Activated naive CD4-positive, alpha-beta T cell treated with anti-CD3 and anti-CD28 coated beads, Interleukin-2, amount 10 ng/mL, durations not matched to agents 7 days and 5 days (primary cell): ENCODE measurements at places on chromosomes 12 and 14.

DNA sequence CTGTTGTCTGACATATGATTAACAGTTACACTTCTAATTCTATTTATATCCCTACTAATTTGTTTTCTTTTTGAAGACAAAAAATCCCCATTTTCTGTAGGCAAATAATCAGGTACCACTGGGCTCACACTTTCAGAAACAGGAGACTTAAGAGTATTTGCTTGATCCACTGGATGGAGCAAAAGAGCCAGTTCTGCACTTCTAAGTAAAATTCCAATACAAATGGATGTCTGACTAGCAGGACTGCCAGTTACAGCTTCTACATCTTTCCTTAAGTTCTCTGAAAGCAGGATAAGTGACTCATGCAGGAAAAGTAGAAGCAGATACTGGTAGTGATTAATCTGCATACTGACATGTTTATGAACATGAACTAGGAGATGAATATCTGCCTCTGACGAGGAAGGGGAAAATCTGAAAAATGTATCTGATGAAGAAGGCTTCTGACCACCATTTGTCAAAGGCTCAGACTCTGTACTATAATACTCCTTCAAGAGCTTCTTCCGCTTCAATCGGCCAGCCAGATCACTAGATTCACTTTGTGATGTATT, 73.8 kb upstream of the ANKS1B start:
- H3K4me3 ChIP-seq: no peak overlapping the region
- H3K36me3 ChIP-seq: peaks cover 22% of the 10 kb centered on the region
- no peaks in the 10 kb centered on the region for H3K27me3 ChIP-seq
- H3K27ac ChIP-seq: no peak overlapping the region

DNA sequence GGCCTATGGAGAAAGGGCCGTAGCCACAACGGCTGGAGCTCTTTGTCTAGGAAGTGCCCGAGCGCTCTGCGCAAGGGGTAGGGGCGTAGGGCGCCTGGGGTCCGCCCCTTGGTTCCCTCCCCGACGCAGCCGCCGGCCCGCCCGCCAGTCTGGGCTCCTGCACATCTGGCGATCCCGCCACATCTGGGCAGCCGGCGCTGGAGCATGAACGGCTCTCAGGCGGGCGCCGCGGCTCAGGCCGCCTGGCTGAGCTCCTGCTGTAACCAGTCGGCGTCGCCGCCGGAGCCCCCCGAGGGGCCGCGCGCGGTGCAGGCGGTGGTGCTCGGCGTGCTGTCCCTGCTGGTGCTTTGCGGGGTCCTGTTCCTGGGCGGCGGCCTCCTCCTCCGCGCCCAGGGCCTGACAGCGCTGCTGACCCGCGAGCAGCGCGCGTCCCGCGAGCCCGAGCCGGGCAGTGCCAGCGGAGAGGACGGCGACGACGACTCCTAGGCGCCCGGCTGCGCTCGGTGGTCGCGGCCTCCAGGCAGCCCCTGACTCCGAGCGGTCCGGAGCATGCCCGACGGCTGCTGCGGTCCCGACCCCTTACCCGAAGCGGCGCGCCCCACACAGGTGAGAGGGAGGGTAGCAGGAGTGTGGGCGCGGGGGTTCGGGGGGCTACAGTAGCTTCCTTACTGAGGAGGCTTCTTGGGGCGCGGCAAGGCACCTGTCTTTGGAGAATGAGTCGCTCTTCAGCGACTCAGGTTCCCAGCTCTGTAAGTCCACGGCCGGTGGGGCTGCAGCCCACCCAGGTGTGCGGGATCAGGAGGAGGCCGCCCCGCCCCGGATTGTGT, at the start of gene SMIM41:
TSS of gene SMIM41 (plus strand) at position 129 of the 827 bp plus-strand sequence. CDS start at position 205, 76 bp downstream.
- no peak within 1 kb of the TSS for H3K4me3 ChIP-seq
- H3K27me3 ChIP-seq: peaks cover 4% of the 10 kb centered on the region
- peak within 1 kb of the TSS; percentile 24 for H3K27ac ChIP-seq
- peaks cover 27% of the 10 kb centered on the region for H3K4me1 ChIP-seq
- H3K36me3 ChIP-seq: peaks cover 26% of the 10 kb centered on the region

GRCh38 chr12:22272335-22273151, 62.0 kb downstream of the ST8SIA1 start:
- DNase-seq: no peak
- no peaks in the 10 kb centered on the region for H3K36me3 ChIP-seq
- H3K4me3 ChIP-seq: no peak overlapping the region
- no peak overlapping the region for H3K27ac ChIP-seq
- H3K27me3 ChIP-seq: no peaks in the 10 kb centered on the region

DNA sequence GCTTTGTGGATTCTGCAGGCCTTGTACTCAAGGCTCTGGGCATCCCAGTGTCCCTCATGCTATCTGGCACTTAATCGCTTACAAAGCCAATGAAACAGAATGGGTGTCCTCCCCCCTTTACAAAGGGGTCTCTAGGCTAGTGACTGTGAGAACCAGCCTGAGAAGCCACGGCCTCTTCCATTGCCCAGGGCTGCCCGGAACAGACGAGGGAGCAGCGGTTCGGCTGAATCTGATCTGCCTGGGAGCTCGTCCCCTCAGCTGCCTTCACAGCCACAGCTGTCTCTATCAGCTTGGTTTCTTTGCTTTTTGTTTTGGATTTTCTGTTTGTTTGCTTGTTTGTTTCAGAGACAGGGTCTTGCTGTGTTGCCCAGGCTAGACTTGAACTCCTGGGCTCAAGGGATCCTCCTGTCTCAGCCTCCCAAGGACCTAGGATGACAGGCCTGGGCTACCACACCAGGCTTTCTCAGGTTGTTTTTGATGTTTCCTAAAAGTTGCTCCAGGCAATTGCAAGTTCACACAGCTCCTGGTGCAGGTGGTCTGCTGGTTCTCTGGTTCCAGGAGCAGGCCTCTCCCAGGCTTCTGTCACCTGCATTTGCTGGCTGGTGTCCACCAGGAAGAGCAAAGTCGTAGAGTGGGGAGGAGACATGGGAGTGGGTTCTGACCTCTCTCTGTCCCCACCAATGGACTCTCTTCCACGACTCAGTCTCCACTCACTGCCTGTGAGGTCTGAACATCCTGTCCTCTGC, 10.9 kb upstream of the RIN3 start:
- peaks cover 75% of the 10 kb centered on the region for H3K27me3 ChIP-seq
- H3K4me3 ChIP-seq: no peak overlapping the region
- peaks cover 18% of the 10 kb centered on the region for H3K4me1 ChIP-seq
- H3K27ac ChIP-seq: no peak overlapping the region
- H3K36me3 ChIP-seq: no peaks in the 10 kb centered on the region
- DNase-seq: no peak

- H3K27ac ChIP-seq: no peak overlapping the region
- no peak for DNase-seq
- no peaks in the 10 kb centered on the region for H3K4me1 ChIP-seq
- H3K27me3 ChIP-seq: no peaks in the 10 kb centered on the region
Measured at GRCh38 chr12:58850826-58851225, 69.5 kb downstream of the LRIG3 start.

DNA sequence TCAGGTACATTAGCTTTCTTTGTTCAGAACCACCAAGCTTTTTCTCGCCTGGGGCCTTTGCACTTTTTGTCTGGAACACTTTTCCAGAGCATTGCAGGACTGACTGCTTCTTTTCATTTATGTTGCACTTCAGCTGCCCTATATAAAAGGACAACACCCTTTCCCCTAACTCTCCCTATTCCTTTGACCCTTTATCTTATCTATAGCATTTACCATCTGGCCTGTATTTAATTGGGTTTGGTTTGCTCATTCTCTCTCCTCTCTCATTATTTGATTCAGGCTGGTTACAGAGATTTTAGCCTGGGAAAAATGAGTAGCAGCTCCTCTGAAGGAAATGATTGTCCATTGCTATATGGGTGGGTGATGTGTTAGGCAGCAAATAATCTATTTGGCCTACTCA, 165.4 kb downstream of the KICS2 start:
- no peak for DNase-seq
- no peak overlapping the region for H3K27ac ChIP-seq
- no peaks in the 10 kb centered on the region for H3K36me3 ChIP-seq
- H3K4me3 ChIP-seq: no peak overlapping the region
- H3K27me3 ChIP-seq: peaks cover 4% of the 10 kb centered on the region

DNA sequence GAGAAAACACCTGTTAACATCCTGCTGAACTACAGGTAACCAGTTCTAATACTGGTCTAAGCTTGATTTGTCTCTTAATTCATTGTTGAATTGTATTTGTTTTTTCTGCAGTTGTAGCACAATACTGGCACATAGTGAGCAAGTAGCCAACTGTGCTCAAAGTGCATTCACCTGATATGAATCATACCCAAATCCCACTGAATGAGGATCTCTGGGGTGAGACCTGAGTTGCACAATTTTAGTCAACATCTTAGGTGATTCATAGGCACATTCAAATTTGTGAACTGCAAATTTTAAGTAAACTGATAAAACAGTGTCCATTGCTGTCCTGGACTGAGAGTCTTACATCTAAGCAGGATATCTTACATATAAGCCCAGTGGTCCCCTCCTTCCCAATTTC, 12.8 kb downstream of the KCNC2 start:
- H3K36me3 ChIP-seq: no peaks in the 10 kb centered on the region
- H3K4me1 ChIP-seq: peaks cover 10% of the 10 kb centered on the region

DNA sequence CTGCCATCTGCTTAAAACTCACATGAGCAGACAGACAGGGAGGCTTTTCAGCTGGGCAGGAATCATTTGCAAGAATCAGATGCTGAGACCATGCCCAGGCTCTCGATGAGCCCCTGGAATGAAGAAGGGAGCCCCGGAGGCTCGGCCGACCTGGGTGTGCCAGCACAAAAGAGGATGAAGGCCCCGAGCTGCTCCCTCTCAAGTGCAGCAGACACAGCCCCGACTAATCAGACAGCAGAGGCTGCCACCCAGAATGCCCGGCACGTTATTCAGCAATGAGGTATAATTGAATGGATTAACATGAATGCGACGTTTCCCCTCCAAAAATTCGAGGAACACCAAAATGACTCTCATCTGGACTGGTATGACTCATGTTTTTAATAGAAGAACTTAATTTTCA, 58.9 kb downstream of the BCL11B start:
- no peaks in the 10 kb centered on the region for H3K27me3 ChIP-seq
- peaks cover 97% of the 10 kb centered on the region for H3K4me1 ChIP-seq
- peaks cover 57% of the 10 kb centered on the region for H3K36me3 ChIP-seq
- no peak for DNase-seq

DNA sequence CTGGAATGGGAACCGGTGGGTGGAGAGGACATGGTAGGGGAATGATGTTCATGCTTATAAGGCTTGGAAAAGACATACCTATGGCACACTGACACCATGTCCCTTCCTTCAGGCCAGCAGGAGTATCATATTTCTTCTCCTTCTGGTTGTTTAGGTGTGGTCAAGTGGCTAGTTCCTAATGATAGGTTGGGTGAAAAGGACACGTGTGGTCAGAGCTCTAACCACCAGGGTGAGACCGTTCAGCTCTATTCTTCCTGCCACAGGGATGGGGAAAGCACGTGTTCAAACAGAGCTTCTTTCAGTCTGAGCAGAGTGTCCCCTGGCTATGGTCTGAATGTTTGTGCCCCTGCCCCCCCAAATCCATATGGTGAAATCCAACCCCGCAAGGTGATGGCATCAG, 209.1 kb downstream of the PAX9 start:
- H3K4me1 ChIP-seq: no peaks in the 10 kb centered on the region
- no peaks in the 10 kb centered on the region for H3K36me3 ChIP-seq
- no peaks in the 10 kb centered on the region for H3K27me3 ChIP-seq
- no peak overlapping the region for H3K4me3 ChIP-seq

DNA sequence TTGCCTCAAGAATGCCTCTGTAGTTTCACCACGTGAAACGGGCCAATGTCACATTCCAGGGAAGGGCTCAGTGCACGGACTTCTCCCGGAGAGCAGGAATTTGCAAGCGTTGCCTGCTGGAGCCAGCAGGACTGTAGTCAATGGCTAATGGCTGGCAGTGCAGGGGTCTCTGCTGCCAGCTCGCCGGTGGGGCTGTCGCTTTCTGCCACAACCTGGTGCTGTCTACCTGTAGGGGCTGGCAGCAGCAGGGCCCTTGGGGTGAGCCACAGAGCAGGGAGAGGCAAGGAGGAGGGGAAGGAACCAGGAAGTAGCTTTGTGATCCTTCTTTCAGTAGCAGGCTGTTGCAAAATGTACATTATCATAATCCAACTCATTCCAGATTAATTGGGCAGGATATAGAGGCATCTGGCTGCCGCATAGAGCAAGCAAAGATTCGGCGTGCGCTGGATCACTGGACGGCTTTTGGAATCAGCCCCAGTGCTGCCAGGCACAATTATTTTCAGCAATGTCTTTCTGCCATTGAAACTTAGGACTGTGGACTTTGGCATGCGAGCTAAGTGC, 114.1 kb downstream of the PAPOLA start:
- no peak for DNase-seq
- no peaks in the 10 kb centered on the region for H3K36me3 ChIP-seq
- no peak overlapping the region for H3K27ac ChIP-seq
- H3K4me3 ChIP-seq: no peak overlapping the region
- H3K27me3 ChIP-seq: peaks cover 12% of the 10 kb centered on the region

GRCh38 chr14:65431951-65432350, 19.4 kb downstream of the FUT8 start:
- H3K27ac ChIP-seq: no peak overlapping the region
- H3K4me1 ChIP-seq: peaks cover 24% of the 10 kb centered on the region
- DNase-seq: no peak
- no peaks in the 10 kb centered on the region for H3K27me3 ChIP-seq

- no peaks in the 10 kb centered on the region for H3K4me1 ChIP-seq
- no peaks in the 10 kb centered on the region for H3K36me3 ChIP-seq
- no peak overlapping the region for H3K4me3 ChIP-seq
- H3K27ac ChIP-seq: no peak overlapping the region
Measured at GRCh38 chr14:61927520-61927919, 165.3 kb downstream of the SNAPC1 start.

DNA sequence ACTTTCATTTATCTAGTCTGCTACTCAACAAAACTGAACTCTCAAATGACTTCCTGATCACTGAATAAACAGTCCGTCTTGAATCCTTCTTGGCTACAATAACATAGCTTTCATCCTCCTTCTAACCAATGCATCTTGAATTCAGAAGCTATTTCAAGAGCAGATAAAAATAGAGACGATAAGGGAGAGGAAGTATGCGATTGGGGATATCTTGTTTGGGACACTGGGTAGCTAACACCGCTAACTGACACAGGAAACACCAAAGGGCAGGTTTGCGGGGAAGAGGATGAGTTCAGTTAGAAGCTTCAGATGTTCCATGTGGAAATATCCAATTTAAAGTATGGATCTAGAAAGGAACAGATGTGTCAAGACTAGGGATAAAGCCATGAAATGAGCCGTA, 102.5 kb downstream of the SLC41A2 start:
- no peaks in the 10 kb centered on the region for H3K36me3 ChIP-seq
- no peak for DNase-seq
- no peak overlapping the region for H3K27ac ChIP-seq
- H3K4me1 ChIP-seq: no peaks in the 10 kb centered on the region
- no peak overlapping the region for H3K4me3 ChIP-seq
- H3K27me3 ChIP-seq: no peaks in the 10 kb centered on the region

- H3K4me3 ChIP-seq: no peak overlapping the region
- no peak overlapping the region for H3K27ac ChIP-seq
- H3K4me1 ChIP-seq: no peaks in the 10 kb centered on the region
- H3K36me3 ChIP-seq: no peaks in the 10 kb centered on the region
- H3K27me3 ChIP-seq: no peaks in the 10 kb centered on the region
Measured at GRCh38 chr14:26400373-26400772, 197.5 kb downstream of the NOVA1 start.

GRCh38 chr14:88043529-88044443, 38.9 kb downstream of the GPR65 start:
- no peaks in the 10 kb centered on the region for H3K27me3 ChIP-seq
- H3K27ac ChIP-seq: no peak overlapping the region
- DNase-seq: no peak
- peaks cover 1% of the 10 kb centered on the region for H3K36me3 ChIP-seq

- no peaks in the 10 kb centered on the region for H3K36me3 ChIP-seq
- no peak overlapping the region for H3K4me3 ChIP-seq
- H3K27me3 ChIP-seq: no peaks in the 10 kb centered on the region
- peaks cover 48% of the 10 kb centered on the region for H3K4me1 ChIP-seq
- no peak for DNase-seq
Measured at GRCh38 chr12:9960590-9960989, 10.6 kb upstream of the CLEC12A start.

GRCh38 chr12:104852102-104852501, 106.0 kb downstream of the SLC41A2 start:
- no peak for DNase-seq
- H3K4me3 ChIP-seq: no peak overlapping the region
- H3K27me3 ChIP-seq: no peaks in the 10 kb centered on the region
- no peaks in the 10 kb centered on the region for H3K4me1 ChIP-seq
